ENCODE measurements at places on chromosomes 12 and 14. TPM values are rescaled to one million over a fixed set of nuclear protein-coding genes. Genes with fewer than 3 reads are reported as not detected.

DNA sequence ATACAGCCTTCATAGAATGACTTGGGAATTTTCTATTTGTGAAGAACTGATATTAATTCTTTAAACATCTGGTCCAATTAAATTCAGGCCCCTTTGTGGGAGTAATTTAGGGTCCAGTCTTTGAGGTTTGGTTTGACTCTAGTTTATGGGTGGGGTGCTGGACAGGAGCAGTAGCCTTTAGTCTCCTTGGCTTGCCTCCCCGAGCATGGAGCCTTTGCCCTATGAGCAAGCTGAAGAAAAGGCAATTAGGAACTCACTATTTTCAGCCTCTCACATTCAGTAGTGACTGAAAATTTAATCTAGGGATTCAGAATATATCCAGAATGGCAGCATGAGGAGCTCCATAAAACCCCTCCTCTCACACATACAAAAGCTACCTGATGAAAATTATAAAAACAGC lies 161.1 kb downstream of the TRHDE start:
- no peak for DNase-seq

DNA sequence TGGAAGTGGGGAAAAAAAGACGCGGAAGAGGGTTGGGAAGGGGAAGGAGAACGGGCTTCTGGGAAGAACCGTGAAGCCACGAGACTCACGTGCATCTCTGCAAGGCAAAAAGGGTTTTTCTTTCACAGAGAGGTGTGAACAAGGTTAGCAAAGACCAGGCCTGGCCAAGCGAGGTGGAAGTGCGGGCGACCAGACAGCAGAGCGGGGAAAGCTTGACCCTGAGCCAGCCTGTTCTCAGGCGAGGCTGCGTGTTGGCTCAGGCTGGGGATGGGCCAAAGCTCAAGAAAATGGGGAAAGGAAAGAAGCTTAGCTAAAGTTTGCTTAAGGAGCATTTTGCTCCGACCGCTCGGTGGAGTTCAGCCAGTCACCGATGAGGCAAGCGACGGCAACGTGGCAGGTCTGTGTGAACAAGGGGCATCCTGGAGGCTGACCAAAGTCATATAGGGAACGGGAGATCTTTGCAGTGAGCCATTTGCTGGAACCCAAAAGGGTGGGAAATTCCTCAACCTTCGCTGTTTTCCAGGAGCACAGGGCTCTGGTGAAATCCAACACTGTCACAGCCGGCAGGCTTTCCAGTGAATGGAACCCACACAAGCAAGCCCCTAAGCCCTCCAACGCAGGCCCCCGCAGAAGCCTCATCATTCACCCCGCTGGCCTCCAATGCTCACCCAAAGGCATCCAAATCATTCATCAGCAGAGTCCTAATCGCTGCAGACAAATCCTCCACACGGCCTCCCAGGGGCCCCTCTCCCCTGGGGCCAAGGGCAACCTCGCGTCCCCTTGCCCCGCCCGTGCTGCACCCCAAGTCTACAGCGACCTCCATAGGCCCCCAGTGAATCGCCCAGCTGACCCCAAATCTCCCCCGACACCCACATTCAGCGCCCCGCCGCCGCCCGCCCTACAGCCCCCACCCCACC lies 754 bp downstream of the ZNF605 start:
- DNase-seq, result no peak

Gene MYH6
- total RNA-seq, result not detected

- peak; percentile 72 for DNase-seq
Measured at GRCh38 chr14:20492486-20492885, 12.9 kb upstream of the RNASE10 start.

- peak; percentile 75 for DNase-seq
Measured at GRCh38 chr14:35366056-35366451, 38.5 kb downstream of the NFKBIA start.

Gene PTCSC3
- not detected for total RNA-seq

Gene FNTB
- 17.2 TPM for total RNA-seq

Gene BICDL1
- total RNA-seq, result not detected

GRCh38 chr12:87930627-87931026 lies 98.6 kb downstream of the C12orf50 start:
- no peak for DNase-seq

DNA sequence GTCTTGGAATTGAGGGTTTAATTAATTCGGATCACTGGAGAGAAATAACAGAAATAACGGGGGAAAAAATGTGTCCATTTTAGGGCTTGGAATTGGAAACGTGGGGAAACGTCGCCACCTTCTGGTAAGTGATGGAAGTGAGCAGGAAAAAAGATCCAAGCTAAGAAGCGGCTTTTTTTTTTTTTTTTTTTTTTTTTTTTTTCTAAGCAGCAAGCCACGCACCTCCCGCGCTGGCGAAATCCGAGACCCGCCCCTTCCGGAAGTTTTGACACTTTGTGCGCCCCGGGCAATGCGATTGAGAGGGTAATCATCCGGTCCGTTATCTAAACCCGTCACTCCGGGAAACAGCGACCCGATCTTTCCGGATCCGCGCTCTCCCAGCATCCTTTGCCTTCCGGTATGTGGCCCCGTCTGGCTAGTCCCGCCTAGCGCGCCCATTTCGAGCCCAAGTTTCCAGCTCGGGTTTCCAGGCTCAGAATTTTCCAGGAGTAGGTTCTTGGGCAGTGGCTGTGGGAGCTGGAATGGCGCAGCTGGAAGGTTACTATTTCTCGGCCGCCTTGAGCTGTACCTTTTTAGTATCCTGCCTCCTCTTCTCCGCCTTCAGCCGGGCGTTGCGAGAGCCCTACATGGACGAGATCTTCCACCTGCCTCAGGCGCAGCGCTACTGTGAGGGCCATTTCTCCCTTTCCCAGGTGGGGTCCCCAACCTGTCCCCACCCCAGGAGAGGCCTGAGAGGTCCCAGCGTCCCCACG lies at the start of gene ALG10:
TSS of gene ALG10 (plus strand) at position 418 of the 752 bp plus-strand sequence. CDS start at position 522, 104 bp downstream.
- DNase-seq, result peak; percentile 95

GRCh38 chr12:124577986-124578385 lies 10.6 kb upstream of the NCOR2 start:
- DNase-seq, result no peak

Gene LRP6
- total RNA-seq, result 21.2 TPM

Gene SIX4
- total RNA-seq, result 20.7 TPM

DNA sequence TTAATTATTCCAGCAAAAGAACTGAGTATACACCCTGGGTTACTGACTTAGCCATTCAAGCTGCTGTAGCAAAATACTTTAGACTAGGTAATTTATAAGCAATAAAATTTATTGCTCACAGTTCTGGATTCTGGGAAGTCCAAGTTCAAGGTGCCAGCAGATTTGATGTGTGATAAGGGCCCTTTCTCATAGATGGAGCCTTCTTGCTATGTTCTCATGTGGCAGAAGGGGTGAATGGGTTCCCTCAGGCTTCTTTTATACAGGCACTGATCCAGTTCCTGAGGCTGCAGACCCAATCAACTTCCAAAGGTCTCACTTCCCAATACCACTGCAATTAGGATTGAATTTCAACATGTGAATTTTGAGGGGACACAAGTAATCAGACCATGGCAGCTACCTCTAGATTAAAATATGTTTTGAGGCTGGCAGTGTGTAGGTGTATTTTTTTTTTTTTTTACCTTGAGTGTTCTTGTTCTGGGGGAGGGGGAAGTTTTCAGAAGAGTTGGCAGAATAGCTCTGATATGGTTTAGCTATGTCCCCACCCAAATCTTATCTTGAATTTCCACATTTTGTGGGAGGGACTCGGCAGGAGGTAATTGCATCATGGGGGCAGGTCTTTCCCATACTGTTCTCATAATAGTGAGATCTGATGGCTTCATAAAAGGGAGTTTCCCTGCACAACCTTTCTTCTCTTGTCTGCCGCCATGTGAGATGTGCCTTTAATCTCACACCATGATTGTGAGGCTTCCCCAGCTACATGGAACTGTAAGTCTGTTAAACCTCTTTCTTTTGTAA lies 178.2 kb downstream of the RASSF9 start:
- no peak for DNase-seq

Gene GLT1D1
- total RNA-seq, result not detected

GRCh38 chr12:70615174-70615866 lies 21.9 kb downstream of the PTPRB start:
- DNase-seq, result no peak

GRCh38 chr12:67222302-67222701 lies 46.9 kb upstream of the CAND1 start:
- no peak for DNase-seq

- peak; percentile 10 for DNase-seq
Measured at GRCh38 chr14:74062809-74063150, 21.5 kb downstream of the ALDH6A1 start.

Measured in HT1080 (cell line).